ENCODE measurements at places on chromosomes 4 and X. TPM values are rescaled to one million over a fixed set of nuclear protein-coding genes. Genes with fewer than 3 reads are reported as not detected.

ARL9 gene
- total RNA-seq, result not detected

SMPX gene
- total RNA-seq, result 0.59 TPM

DNA sequence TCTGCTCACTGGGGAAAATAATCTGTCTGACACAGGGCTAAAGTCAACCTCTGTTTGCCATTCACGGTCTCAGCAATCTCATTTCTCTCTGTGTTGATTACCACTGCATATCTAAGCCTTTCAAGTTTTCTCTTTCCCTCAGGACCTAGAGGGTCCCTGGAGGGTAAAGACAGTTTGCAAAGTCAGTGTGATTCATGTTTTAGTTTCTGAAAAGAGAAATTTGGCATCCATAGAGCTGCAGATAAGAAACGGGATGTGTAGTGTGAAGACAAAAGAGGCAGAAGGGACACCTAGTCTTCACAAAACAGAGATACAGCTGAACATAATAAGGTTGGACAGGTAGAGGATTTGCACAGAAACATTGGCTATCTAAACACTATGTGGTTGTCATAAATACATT, 34.5 kb upstream of the KDR start:
- no peak for DNase-seq

DNA sequence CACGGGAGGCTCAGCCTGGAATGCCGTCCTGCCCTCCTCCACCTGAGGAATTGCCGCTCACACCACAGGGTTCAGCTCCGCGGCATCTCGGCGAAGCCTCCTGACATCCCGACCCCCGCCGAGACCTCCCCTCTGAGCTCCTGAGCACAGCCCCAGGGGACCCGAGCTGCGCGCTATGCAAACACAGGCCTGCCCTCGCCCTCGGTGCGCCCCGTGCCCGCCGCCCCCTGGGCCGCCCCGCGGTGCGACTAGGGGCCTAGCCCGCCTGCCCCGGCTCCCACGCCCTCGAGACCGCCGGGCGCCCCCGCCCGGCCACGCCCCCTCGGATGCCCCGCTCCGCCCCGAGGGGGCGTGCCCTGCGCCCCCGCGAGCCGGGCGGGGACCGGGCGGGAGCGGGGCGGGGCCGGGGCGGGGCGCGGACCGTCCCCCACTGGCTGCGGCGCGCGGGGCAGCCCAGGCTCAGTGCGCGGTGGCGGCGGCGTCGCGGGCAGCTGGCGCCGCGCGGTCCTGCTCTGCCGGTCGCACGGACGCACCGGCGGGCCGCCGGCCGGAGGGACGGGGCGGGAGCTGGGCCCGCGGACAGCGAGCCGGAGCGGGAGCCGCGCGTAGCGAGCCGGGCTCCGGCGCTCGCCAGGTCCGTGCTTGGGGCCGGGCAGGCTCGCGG, at the start of gene FGFR3:
FGFR3 (plus strand) TSS at position 462 of the 664 bp plus-strand sequence. CDS start 642 bp downstream, outside the sequence.
- DNase-seq, result no peak

DNA sequence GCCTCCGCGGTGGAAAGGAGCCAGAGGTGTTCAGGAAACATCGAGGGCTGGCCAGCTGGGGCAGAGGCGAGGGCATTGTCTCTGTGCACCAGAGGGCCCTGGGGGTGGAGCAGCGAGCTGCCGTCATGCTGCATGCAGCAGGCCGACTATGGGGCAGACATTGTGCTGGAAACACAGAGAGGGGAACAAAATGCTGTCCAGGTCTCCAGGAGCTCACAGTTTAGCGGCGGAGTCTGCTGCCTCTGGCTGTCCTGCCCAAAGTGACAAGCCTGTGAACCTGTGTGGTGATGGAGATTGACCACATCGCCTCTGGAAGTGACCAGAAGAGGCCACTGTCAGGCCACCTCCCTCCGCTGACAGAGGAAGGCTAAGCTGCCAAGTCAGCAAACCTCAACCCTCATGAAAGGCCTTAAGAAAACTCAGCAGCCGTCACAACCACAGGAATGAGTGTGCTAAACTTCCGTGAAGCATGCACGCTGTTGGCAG, 20.1 kb upstream of the SASH3 start:
- no peak for DNase-seq

GRCh38 chrX:107729558-107730297, 45.9 kb downstream of the TSC22D3 start:
- no peak for DNase-seq
